Uterine smooth muscle cell (primary cell): ENCODE measurements at places on chromosomes 2 and 18. TPM values are rescaled to one million over a fixed set of nuclear protein-coding genes. Genes with fewer than 3 reads are reported as not detected.

SLC40A1 gene
- 2.4 and 9.5 TPM in 2 replicates for total RNA-seq

ARHGAP28 gene
- 5.2 and 5.9 TPM in 2 replicates for total RNA-seq

DCC gene
- 2.3 and 5.1 TPM in 2 replicates for total RNA-seq

ZSWIM2 gene
- total RNA-seq: 0.11 and 0.62 TPM in 2 replicates

TMEM200C gene
- 0.11 and 0.12 TPM in 2 replicates for total RNA-seq

GCA gene
- 7.9 and 12.0 TPM in 2 replicates for total RNA-seq

HDLBP gene
- 892 and 1,286 TPM in 2 replicates for total RNA-seq

NPHP1 gene
- 5.4 and 5.6 TPM in 2 replicates for total RNA-seq

EPB41L3 gene
- 8.7 and 16.6 TPM in 2 replicates for total RNA-seq

IL36A gene
- total RNA-seq: not detected in 2 replicates

RETREG2 gene
- 75.1 and 77.5 TPM in 2 replicates for total RNA-seq

MARCO gene
- total RNA-seq: not detected in 2 replicates

ST6GAL2 gene
- total RNA-seq: 0.11 and 0.25 TPM in 2 replicates

TOGARAM2 gene
- under 0.01 and 0.11 TPM in 2 replicates for total RNA-seq

TPRKB gene
- total RNA-seq: 17.6 and 54.6 TPM in 2 replicates

ADD2 gene
- total RNA-seq: 0.37 and 0.55 TPM in 2 replicates

TAF4B gene
- 2.3 and 3.1 TPM in 2 replicates for total RNA-seq

SLC23A3 gene
- 1.00 and 2.5 TPM in 2 replicates for total RNA-seq

SPP2 gene
- not detected in 2 replicates for total RNA-seq

AQP12B gene
- total RNA-seq: not detected in 2 replicates

ABHD1 gene
- under 0.01 TPM in 2 replicates for total RNA-seq

ADGRF3 gene
- 0.22 TPM in 1 of 2 replicates, not detected in the other for total RNA-seq

CHAC2 gene
- total RNA-seq: 3.5 and 11.8 TPM in 2 replicates

GLI2 gene
- 4.9 and 5.1 TPM in 2 replicates for total RNA-seq

ABCB11 gene
- not detected in 2 replicates for total RNA-seq

TCF4 gene
- total RNA-seq: 68.4 and 89.6 TPM in 2 replicates

KIF1A gene
- not detected in 2 replicates for total RNA-seq

SPDYA gene
- total RNA-seq: 1.6 and 1.9 TPM in 2 replicates

C1GALT1C1L gene
- 0.50 and 2.0 TPM in 2 replicates for total RNA-seq

TNFAIP6 gene
- total RNA-seq: 67.4 and 190 TPM in 2 replicates

TLX2 gene
- total RNA-seq: not detected in 2 replicates

CPO gene
- total RNA-seq: 0.12 TPM in 1 of 2 replicates, not detected in the other

PROKR1 gene
- not detected in 2 replicates for total RNA-seq

CABYR gene
- total RNA-seq: 3.9 and 7.2 TPM in 2 replicates

IL1R1 gene
- 11.2 and 18.9 TPM in 2 replicates for total RNA-seq

NEU2 gene
- total RNA-seq: not detected in 2 replicates

EHBP1 gene
- total RNA-seq: 76.9 and 83.9 TPM in 2 replicates

MTLN gene
- 41.5 and 47.6 TPM in 2 replicates for total RNA-seq

TUBA4B gene
- total RNA-seq: 0.11 TPM in 1 of 2 replicates, not detected in the other

CRYBA2 gene
- total RNA-seq: not detected in 2 replicates

POU3F3 gene
- not detected in 2 replicates for total RNA-seq

SLC16A14 gene
- 2.2 and 3.5 TPM in 2 replicates for total RNA-seq

VAMP8 gene
- 0.12 and 0.33 TPM in 2 replicates for total RNA-seq

ITGAV gene
- 115 and 204 TPM in 2 replicates for total RNA-seq
